ENCODE measurements at places on chromosomes 11 and 22.

DNA sequence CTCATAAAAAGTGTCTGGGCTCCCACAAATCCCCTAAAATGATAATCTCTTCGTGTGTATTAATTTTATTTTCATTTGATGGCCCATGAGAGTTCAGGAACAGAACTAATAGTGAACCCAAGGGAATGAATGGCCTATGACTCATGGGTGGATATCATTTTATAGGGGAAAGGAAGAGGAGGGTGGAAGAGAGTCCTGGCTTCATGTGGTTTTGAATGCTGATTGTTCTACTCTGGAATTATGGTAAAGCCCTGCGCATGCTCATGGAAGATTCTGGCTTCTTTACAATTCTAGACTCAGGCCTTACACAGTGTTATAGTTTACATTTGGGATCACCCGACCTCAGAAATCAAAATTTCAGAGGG, 35.2 kb downstream of the MAML2 start:
- DNase-seq = no peak

GRCh38 chr11:69887841-69888427, 68.7 kb upstream of the FGF3 start:
- no peak for DNase-seq

DNA sequence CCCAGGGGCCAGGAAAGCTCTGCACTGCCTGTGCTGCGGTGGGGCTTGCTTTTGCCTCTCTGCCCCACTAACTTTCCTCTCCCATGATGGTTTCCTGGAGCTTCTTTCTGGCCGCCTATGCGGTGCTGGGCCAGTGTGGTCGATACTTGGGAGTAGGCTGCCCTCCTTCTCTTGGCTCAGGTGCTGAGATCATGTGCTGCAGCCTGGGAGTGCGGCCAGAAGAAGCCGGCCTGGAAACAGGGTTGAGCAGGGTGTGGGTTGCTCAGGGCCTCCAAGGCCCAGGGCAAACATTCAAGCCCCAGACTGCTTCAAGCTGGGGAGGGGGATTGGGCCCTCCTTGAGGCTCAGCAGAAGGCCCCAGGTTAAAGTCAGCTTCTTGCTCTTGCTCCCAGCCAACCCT, 125.0 kb downstream of the NTM start:
- no peak for DNase-seq

DNA sequence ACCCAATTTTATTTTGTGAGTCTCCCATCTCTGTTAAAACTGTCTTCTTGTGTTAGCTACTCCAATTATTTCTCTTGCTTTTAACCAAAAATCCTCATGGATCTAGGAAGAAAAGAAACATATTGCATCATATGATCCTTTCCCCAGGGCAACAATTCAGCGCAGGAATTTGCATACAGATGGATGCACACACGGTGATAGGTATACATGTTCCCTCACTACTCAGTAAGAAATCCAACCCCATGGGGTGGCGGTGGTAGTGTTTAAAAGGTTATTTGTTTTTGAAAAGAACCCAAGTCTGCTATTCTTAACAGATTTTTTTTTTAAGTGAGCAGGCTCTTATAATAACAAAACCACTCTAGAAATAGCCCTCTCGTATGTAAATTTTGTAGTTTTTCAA, 4.2 kb upstream of the SYN3 start:
- no peak for DNase-seq

DNA sequence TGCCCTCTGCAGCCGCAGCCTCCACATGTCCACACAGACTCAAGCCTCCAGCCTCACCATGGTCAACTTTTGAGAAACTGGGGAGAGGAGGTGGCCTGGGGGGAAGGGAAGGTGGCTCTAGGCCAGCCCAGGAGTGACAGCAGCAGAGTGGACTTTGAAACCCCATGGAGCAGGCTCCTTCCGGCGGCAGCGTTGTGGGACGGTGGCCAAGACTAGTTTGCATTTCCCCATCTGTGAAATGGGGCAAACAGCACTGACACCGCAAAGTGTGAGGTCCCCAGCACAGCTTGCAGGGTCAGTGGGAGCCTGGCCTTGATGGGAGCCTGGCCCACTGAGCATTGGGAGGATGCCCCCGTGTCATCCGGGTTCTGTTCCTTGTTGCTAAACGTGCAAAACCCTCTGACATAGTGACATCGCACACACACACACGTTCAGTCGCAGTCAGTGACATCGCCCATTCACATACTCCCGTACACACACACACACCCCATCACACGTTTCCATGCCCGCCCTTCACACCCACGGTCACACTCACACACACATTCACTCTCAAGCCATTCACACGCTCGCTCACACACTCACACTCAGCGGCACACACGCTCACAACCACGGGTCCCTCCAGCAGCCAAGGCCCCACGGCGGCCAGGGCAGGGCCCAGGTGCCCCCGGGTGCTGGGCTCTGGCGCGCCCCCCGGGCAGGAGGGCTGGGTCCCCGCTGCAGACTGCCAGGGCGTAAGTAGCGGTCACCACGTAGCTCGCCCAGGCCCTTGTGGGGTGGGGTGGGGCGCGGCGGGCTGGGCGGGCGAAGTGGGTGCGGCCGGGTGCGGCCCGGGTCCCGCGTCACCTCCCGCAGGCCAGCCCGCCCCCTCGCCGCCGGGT, 585 bp downstream of the CYB5R3 start:
- peak; percentile 27 for DNase-seq

DNA sequence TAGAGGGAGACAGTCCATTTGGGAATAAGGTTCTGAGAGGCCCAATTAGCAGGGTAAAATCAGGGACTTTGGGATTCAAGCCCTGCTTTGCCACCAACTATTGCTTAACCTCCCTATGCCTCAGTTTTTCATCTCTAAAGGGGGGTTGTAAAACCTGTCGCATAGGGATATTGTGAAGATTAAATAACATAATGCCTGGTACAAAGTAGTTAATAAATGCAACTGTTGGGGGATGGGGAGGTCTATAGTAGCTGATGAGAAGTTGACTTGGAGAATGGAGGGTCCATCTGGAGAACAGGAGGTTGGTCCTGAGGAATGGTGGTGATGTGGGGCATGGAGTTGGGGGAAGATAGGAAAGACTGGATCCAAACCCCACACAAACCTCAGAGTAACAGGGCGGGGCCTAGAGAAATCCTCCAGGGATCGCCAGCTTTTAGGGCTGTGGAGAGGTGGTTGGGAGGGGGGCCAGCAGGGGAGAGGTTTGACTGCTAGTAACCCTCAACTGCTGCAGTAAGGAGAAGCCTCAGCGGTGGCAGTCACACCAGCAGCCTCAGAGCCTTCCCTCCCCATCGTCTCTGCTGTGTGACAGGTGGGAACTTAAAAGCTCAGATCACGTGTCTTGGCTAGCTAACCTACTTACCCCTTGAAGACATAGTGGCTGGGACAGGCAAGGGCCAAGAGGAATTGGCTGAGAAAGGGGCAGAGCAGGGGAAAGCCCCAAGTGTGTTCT, 1.1 kb upstream of the ABCG4 start:
- no peak for DNase-seq

All from activated gamma-delta T cell treated with Interleukin-2 at 50 U/mL for 16 hours (primary cell).